ENCODE measurements at places on chromosomes 1 and 21.

GRCh38 chr21:44462834-44463200 is 7.5 kb downstream of the LRRC3 start:
- no peak for DNase-seq

DNA sequence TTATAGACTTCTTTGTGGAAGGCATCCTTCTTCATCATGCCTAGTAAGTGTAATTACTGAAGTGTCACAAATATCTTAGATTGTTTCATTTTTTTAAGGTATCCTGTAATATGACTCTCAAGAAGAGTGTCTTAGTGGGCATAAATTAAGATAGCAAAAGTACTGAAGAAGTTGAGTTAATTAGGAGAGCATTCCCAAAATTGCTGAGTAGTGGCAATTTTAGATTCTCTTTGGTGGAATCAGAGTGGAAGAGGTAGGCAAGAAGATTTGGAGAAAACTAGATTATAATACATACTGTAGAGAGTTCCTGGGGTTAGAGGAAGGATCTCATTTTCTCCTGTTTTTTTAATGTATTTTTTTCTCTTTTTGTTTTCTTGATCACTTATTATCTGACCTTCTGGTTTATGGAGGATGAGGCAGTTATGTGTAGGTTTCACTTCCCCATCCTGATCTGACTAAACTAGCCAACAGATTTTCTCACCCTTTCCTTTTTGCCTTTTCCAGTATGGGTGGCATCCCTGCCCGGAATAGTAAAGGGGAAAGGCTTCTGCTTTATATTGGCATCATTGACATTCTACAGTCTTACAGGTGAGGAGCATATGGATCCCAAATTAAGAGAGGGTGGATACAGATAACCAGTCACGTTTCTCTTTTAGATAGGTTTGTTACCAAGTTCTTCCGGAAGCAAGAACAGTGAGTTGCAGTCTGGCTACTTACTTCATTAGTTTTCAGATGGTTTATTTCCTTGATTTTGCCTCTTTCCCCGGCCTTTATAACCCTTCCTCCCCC is 16.7 kb upstream of the PSMD4 start:
- DNase-seq = no peak

DNA sequence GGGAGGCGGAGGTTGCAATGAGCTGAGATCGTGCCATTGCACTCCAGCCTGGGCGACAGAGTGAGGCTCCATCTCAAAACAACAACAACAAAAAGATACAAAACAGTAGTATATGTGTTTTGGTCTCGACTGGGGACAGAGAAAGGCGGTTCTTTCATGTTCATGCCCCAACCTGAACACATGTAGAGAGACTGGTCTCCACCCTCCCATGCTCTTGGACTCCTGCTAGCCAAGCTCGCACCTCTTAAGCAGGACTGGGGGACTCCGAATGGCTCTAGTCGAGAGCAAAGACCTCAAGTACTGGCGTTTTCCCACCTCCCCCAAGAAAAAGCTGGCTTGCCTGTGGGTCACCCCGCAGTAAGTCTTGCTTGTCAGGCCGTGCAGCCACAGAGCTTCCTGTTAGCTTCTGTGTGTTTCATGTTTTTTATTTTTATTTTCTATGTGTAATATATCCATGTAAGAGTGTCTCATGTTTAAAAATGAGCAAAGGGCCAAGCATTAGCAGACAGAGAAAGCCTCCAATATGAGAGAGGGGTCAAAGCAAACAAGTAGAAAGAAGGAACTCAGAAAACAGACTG is 91.6 kb downstream of the SCCPDH start:
- no peak for DNase-seq

GRCh38 chr1:58932859-58933598 is 149.2 kb upstream of the JUN start:
- DNase-seq = peak; percentile 91

DNA sequence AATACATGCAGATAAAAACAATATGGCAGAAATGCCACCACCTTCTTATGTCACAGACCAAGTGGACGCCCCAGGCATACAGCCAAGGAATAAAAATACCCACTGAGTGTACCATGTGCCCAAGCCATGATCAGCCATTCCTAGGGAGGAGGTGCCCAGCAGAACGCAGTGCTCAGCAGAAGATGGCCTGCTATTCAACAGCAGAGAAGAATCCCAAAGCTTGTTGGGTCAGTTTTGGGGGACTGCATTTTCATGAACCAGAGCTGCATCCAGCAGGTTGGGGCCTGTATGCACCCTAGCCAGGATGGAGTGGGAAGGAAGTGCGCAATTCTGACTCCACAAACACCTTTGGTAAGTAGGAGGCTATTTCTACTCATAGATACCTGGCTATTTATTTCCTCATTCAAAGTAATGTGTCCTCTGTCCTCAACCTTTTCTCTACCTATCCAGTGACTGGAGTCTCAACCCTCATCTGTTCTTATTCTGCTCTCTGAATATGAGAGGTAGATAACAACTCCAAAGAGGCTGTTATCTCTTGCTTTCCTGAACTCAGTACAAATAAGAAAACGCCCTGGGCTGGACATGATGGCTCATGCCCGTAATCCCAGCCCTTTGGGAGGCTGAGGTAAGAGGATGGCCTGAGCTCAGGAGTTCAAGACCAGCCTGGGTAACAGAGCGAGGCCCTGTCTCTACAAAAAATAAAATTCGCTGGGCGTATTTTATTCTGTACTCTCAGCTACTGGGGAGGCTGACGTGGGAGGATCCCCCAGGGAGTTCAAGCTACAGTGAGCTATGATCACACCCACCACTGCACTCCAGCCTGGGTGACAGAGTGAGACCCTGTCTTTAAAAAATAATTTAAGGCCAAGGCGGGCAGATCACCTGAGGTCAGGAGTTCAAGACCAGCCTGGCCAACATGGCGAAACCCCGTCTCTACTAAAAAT is 2.5 kb upstream of the PLEKHM2 start:
- no peak for DNase-seq

DNA sequence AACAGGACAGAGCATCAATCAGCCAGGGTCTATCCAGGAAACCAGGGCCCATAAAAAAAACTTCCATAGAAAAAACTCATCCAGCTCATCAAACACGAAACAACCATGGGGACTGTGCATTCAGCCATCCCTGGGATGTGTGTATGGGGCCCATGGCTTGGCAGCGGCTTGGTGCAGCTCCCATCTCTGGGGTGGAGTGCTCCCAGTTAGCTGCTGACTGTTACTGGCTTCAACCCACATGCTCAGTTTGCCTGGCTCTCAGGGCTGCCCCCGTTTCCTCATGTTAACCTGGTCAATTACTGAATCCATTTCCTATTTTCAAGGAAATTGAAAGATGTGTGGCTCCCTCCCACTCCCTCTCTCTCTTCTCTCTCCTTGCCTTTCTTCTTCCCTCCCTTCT is 37.3 kb upstream of the STUM start:
- DNase-seq = no peak

DNA sequence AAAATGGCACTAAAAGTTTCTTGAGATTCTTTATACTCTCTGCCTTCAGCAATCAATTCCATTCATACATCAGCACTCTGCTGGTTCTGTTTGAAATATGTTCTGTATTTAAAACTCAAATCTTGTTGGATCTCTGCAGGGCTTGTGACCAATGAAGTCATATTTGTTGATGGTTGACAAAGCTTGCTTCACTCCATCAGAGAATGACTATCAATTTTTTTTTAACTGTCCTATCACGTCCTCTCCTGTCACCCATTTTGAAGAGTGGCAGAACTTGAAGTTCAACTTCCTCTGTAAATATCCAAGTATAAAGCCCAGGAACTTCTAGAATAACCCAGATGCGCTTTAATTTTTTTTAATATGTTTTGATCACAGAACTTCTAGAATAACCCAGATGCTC is 10.9 kb downstream of the PRDX6 start:
- DNase-seq = no peak

- DNase-seq = no peak
These were observed 31.5 kb upstream of the SLC6A9 start for GRCh38 chr1:44062656-44063179.

Data from AG20443 (cell line).